ENCODE measurements at places on chromosomes 13 and 19.

- peak; percentile 52 for DNase-seq
These were observed 4.7 kb upstream of the IRS2 start for GRCh38 chr13:109790942-109791605.

GRCh38 chr13:24458736-24459135 is 53.8 kb downstream of the PARP4 start:
- no peak for DNase-seq

GRCh38 chr19:40365613-40366401 is 17.3 kb downstream of the PLD3 start:
- DNase-seq: peak; percentile 74

DNA sequence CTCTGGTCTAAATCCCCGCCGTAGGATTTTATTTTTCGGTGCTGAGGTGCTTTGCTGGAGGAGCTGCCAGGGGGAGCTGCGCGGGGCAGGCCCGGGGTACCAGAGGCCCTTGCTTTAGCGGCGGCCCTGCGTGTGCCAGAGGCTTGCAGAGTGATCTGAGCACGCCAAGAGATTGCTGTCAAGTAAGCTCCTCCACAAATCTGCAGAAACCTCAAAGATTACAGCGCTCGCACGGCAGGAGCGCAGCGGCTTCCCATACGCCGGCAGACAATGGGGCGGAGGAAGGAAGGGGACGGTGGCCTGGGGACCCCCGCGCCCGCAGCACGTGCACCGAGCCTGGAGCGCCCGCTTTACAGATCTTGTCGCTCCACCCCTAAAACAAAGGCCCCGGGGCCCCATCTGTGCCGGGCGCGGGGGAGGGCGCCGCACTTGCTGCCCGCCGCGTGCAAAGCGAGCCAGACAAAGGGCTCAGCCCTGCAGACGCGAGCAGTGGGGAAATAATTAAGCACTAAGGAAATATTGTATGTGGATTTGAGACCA is 9.1 kb upstream of the C19orf12 start:
- peak; percentile 14 for DNase-seq
